H1 (cell line): ENCODE measurements at places on chromosomes 12 and 14. TPM values are rescaled to one million over a fixed set of nuclear protein-coding genes. Genes with fewer than 3 reads are reported as not detected.

C2CD5 gene
- polyA plus RNA-seq: 13.7 and 21.9 TPM in 2 replicates

SDR9C7 gene
- 0.11 TPM in 1 of 2 replicates, not detected in the other for polyA plus RNA-seq

SLC2A14 gene
- polyA plus RNA-seq: 10.1 and 11.1 TPM in 2 replicates

CBLN3 gene
- polyA plus RNA-seq: 0.72 and 1.00 TPM in 2 replicates

LALBA gene
- not detected in 2 replicates for polyA plus RNA-seq

TMEM132D gene
- polyA plus RNA-seq: 2.8 and 3.5 TPM in 2 replicates

CRACR2A gene
- 0.75 and 0.85 TPM in 2 replicates for polyA plus RNA-seq

WNT5B gene
- 1.2 TPM in 2 replicates for polyA plus RNA-seq

LBHD2 gene
- 0.16 TPM in 1 of 2 replicates, not detected in the other for polyA plus RNA-seq

TFCP2 gene
- 14.4 and 19.8 TPM in 2 replicates for polyA plus RNA-seq

RAD9B gene
- 0.03 and 0.06 TPM in 2 replicates for polyA plus RNA-seq

NEUROD4 gene
- not detected in 2 replicates for polyA plus RNA-seq

DUSP6 gene
- 99.3 and 101 TPM in 2 replicates for polyA plus RNA-seq

RNF212B gene
- 0.36 and 0.95 TPM in 2 replicates for polyA plus RNA-seq

CTSG gene
- polyA plus RNA-seq: not detected in 2 replicates

KCNC2 gene
- 0.03 and 0.06 TPM in 2 replicates for polyA plus RNA-seq

STYK1 gene
- 0.38 and 0.61 TPM in 2 replicates for polyA plus RNA-seq

SAMD15 gene
- 0.17 and 0.42 TPM in 2 replicates for polyA plus RNA-seq

CACNA2D4 gene
- polyA plus RNA-seq: 0.44 and 0.60 TPM in 2 replicates

KRT2 gene
- not detected in 2 replicates for polyA plus RNA-seq

ARHGAP9 gene
- 6.0 and 7.0 TPM in 2 replicates for polyA plus RNA-seq

TSHR gene
- 0.11 and 0.27 TPM in 2 replicates for polyA plus RNA-seq

TAS2R20 gene
- 0.17 and 0.57 TPM in 2 replicates for polyA plus RNA-seq

GLT8D2 gene
- polyA plus RNA-seq: 5.0 and 9.8 TPM in 2 replicates

GALNT4 gene
- polyA plus RNA-seq: 0.31 and 0.45 TPM in 2 replicates

CAPZA3 gene
- not detected in 2 replicates for polyA plus RNA-seq

EID3 gene
- polyA plus RNA-seq: 1.0 and 1.2 TPM in 2 replicates

BICD1 gene
- 34.1 and 40.8 TPM in 2 replicates for polyA plus RNA-seq

RIMBP2 gene
- 0.18 and 0.52 TPM in 2 replicates for polyA plus RNA-seq

ALDH2 gene
- polyA plus RNA-seq: 25.4 and 31.3 TPM in 2 replicates

POTEG gene
- not detected in 2 replicates for polyA plus RNA-seq

LMO3 gene
- polyA plus RNA-seq: 4.6 and 4.7 TPM in 2 replicates

LRRC10 gene
- polyA plus RNA-seq: not detected in 2 replicates

B4GALNT1 gene
- 2.2 and 2.3 TPM in 2 replicates for polyA plus RNA-seq

RTL1 gene
- polyA plus RNA-seq: 0.02 TPM in 1 of 2 replicates, not detected in the other

KRT85 gene
- not detected in 2 replicates for polyA plus RNA-seq

RAD51B gene
- 3.9 and 4.3 TPM in 2 replicates for polyA plus RNA-seq

ADAM21 gene
- polyA plus RNA-seq: 0.03 and 0.09 TPM in 2 replicates

AKAP5 gene
- polyA plus RNA-seq: 0.36 and 0.50 TPM in 2 replicates

SDR39U1 gene
- polyA plus RNA-seq: 98.8 and 104 TPM in 2 replicates

AHNAK2 gene
- 0.64 and 0.95 TPM in 2 replicates for polyA plus RNA-seq

SIX4 gene
- 9.0 and 9.6 TPM in 2 replicates for polyA plus RNA-seq
